Endothelial cell (in vitro differentiated cells): ENCODE measurements at places on chromosomes 4 and X.

- DNase-seq, result no peak
Measured at GRCh38 chr4:10656988-10657387, 27.6 kb downstream of the CLNK start.

- no peak for DNase-seq
Measured at GRCh38 chr4:16674082-16674481, 224.4 kb downstream of the LDB2 start.

- DNase-seq, result no peak
Measured at GRCh38 chr4:176433983-176434382, 114.2 kb downstream of the SPCS3 start.

- no peak for DNase-seq
Measured at GRCh38 chr4:108821351-108821930, 58.6 kb upstream of the ETNPPL start.

- no peak for DNase-seq
Measured at GRCh38 chr4:112830753-112831386, 193.9 kb downstream of the LARP7 start.

DNA sequence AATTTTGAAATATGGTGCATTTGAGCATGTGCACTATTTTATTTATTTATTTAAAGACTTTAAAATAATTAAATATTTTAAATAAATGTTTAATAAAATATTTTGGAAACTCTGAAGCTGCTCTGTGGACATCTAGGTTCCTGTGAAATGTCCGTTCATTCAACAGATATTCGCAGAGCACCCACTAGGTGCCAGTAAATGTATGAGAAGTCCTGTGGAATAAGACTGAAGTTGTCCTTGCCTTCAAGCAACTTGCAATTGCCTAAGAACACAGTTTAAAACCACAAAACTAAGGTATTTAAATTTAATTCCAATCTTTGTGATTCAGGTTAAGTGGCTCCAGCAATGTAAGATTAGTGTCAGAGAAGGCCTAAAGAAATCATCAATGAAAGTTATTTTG is 306.7 kb downstream of the GBA3 start:
- no peak for DNase-seq

- DNase-seq, result no peak
Measured at GRCh38 chr4:16659079-16659478, 239.4 kb downstream of the LDB2 start.

- no peak for DNase-seq
Measured at GRCh38 chr4:47913330-47913729, 1.1 kb downstream of the NFXL1 start.

- no peak for DNase-seq
Measured at GRCh38 chrX:9286234-9286633, 178.6 kb upstream of the TBL1X start.

DNA sequence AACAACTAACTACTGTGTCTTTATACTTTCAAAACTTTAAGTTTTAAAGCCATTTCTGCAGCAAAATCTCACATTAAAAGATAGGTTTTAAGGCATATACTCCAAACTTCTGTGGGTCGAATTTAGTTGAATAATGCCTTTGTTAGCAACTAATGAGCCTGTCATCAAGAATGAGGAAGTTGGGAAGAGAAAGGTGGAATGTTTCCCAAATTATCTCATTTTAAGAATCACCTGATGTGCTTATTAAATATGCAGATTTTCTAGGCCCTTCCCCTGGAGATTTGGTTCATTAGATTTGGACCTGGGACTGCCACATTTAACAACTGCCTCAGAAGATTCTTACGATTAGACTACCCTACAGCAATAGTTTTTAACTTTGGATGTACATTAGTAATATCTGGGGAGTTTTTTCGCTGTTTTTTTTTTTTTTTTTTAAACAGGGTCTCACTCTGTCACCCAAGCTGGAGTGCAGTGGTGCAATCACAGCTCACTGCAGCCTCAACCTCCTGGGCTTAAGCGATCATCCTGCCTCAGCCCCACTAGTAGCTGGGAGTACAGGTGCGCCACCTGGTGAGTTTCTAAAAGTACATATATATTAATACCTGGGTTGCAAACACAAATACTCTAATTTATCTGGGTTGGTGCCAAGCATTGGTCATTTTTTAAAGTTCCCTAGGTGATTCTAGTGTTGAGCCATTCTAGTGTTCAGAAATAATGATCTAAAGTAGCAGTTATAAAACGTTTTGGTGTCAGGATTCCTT is 16.1 kb upstream of the TASL start:
- DNase-seq, result no peak

- DNase-seq, result no peak
Measured at GRCh38 chr4:148986951-148987350, 544.7 kb upstream of the NR3C2 start.

DNA sequence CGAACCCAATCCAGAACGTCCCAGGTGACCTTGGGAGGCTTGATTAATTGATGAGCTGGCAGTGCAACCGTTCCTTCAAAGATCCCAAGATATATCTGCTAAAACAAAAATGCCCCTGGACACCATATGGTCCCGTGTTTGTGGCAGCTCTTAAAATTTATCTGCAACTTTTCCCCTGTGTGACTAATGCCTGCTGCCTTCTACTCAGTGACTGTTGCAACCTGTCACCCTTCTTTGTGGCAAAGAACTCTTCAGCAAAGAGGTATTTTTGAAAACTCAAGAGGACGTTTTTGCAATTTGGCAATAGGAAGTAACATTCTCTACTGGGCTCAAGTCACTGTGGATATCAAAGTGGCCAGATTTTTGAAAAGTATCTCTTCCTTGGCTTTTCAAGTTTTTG is 75.8 kb upstream of the SOD3 start:
- DNase-seq, result no peak

GRCh38 chr4:106898621-106899230 is 137.4 kb downstream of the DKK2 start:
- peak; percentile 61 for DNase-seq

DNA sequence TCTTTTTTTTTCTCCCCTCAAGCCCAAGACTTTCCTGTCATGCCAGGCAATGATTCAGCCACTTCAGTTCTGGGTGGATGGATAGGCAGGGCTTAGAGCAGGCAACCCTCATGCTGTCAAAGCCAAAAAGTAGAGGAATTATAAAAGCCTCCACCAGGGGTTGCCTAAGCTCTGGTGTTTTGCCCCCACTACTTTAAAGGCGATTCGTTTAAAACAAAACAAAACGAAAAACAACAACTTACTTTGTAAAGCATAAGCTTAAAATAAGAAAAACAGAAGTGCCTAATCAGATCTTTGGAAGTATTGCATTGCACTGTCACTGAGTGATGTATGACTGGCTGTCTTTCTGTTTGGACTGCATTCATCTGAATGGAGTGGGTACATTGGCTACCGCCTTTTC is 5.3 kb upstream of the IDS start:
- DNase-seq, result no peak

DNA sequence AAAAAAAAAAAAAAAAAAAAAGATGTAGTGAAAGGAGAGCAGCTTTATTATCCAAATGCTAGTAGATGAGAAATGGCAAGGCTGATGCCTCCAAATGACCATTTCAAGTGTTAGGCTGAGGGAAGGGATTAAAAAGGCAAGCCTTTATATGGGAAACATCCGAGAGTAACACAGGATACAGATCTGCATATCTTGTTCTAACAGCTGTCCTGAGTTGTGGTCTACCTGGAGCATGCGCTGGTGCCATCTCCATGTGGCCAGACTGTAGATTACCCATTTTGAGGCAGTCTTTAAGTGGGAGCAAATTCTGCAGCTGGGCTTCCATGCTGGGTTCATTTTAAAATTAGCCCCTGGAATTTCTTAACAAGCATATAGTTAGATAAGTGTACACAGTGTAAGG is 26.0 kb upstream of the ELF2 start:
- DNase-seq, result no peak

GRCh38 chr4:106803083-106803482 is 233.0 kb downstream of the DKK2 start:
- no peak for DNase-seq

DNA sequence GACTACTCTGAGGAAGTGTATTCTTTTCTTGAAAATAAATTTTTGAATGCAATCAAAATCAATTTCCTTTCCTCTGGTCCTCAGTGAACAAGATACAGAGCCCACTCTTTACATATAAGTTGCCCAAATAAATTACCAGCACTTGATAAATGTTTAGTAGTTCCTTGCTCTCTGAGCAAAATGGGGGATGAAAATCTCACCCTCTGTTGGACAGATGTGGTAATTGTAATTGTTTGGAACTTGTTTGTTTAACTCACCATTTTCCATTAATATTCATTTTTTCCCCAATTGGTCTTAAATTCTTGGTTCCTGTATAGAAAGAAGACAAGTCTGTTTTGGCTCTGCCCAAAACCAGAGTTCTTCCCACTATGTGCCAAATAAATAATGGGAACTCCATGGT is 146.3 kb downstream of the LDB2 start:
- DNase-seq, result no peak

- no peak for DNase-seq
Measured at GRCh38 chr4:20193141-20193936, 58.4 kb upstream of the SLIT2 start.

DNA sequence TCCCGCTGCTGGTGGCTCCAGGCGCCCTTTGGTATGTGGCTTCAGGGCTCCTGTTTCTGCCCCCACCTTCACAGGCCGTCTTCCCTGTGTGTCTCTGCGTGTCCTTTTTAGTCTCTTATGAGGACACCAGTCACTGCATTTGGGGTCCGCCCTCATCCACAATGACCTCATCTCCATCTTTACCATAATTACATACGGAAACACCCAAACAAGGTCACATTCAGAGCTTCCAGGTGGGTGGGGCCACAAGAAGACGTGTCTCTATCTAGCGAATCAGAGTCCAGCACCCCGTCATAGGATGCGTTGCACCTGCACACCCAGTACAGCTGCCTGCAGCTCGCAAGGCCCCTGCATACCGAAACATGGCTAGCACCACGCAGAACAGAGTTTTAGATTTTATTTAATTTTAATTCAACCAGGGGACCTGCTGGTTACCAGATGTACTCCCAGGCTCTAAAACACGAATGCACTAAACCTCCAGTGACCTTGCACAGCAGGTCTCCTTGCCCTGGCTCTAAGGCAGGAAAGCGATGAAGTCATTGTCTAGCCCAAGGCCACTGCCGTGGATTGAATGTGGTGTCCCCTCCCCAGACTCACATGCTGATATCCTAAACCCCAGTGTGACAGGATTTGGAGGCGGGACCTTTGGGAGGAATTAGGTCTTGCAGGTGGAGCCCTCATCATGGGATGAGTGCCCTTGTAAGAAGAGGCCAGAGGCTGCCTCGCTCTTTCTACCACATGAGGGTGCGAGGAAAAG is 30.3 kb downstream of the ABLIM2 start:
- DNase-seq, result no peak

GRCh38 chrX:119359618-119360382 is 39.3 kb upstream of the SLC25A43 start:
- DNase-seq, result no peak

DNA sequence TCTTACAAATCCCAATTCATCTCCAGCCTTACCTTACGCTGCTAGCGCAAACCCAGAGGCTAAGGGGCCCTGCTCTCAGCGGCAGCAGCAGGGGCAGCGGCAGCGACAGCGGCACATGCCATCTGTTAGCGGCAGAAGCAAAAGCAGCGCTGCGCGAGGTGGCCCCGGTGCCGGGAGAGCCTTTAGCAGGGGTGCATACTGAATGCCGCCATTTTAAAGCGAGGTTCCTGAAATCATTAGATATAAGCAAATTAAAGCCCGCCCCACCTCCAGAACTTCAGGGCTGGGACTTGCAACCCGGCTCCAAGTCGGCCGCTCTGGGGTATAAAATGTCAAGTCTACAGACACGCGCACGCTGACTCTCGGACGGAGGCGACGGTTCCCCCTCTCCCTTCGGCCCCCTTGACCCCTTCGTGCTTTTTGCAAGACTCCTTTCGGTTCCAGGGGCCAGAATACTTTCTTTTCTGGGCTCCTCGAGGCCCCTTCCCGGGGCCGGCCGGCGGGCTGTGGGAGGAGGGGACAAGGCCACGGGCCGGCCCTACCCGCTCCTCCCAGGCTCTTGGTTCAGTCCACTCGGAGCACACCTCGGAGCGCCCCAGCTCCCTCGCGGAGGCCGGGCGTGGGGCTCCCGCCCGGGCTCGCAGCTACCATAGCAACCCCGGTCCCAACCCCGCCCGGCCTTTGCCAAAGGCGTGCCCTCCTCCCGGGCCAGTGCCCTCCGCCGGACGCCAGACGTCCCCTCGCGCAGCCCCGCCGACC is at the start of gene MBNL3:
TSS of gene MBNL3 (minus strand) at position 220 of the 759 bp plus-strand sequence. CDS start 49,427 bp downstream, outside the sequence.
- DNase-seq, result peak; percentile 45

DNA sequence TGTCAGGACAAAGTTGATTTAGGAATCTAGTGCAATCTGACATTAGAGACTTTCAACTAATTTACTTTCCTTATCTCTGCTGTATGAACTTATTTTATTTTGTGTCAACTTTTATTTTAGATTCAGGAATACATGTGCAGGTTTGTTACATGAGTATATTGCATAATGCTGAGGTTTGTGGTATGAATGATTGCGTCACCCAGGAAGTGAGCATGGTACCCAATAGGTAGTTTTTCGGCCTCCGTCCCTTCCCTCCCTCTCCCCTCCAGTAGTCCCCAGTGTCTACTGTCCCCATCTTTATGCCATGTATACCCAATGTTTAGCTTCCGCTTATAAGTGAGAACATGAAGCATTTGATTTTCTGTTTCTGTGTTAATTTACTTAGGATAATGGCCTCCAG is 68.7 kb upstream of the TEX13D start:
- no peak for DNase-seq

- no peak for DNase-seq
Measured at GRCh38 chrX:55074851-55075467, at the start of gene PAGE2B. Gene PAGE2B (plus strand): TSS chrX:55075030. CDS start chrX:55076042, 1,012 bp downstream.

- no peak for DNase-seq
Measured at GRCh38 chrX:24877854-24878650, 137.7 kb downstream of the ARX start.

GRCh38 chrX:84064814-84065213 is 123.2 kb downstream of the RPS6KA6 start:
- DNase-seq, result no peak

DNA sequence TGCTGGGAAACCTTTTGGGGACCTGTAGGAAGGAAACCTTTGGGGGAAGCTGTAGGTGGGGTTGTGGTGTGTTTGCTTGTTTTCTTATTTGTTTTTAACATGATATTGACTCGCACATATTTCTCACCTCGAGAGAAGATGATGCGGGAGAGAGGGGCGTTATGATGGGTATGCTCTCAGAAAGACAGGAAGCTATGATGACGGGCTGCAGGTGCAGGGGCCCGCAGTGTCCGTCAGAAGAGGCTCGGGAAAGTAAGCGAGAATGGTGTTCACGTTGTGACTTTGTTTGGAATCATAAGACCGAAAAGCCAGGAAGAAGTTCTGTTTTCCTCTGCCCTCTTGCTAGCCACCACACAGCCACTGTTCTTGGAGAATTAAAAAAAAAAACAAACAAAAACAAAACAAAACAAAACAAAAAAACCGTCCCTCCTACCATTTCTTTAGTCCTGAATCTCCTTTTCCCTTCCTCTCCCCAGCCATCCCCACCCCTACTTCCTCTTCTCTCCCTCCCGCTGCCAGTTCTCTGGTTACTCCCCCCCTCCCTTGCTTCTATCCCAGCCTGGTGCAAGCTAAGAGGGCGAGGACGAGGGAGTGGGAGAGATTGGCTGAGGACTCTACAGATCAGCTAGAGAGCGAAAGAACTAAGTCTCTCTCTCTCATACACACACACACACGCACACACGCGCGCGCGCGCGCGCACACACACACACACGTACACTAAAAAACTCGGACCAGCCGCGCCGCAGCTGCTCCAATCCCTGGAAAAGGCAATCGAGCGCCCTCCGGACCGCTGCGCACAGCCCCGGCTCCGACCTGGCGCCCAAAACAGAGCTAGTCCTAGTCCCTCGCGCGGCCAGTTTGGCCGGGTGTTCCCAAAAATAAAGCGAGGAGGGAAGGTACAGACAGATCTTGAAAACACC is at the start of gene BMP3:
TSS of gene BMP3 (plus strand) at position 648 of the 920 bp plus-strand sequence. CDS start 577 bp downstream, outside the sequence.
- DNase-seq, result peak; percentile 35

GRCh38 chr4:7311205-7311604 is 118.9 kb downstream of the SORCS2 start:
- DNase-seq, result no peak

GRCh38 chrX:98071331-98071730 is 1187.6 kb downstream of the RPA4 start:
- DNase-seq, result no peak
